ENCODE measurements at places on chromosomes 12 and 14. TPM values are rescaled to one million over a fixed set of nuclear protein-coding genes. Genes with fewer than 3 reads are reported as not detected.

DNA sequence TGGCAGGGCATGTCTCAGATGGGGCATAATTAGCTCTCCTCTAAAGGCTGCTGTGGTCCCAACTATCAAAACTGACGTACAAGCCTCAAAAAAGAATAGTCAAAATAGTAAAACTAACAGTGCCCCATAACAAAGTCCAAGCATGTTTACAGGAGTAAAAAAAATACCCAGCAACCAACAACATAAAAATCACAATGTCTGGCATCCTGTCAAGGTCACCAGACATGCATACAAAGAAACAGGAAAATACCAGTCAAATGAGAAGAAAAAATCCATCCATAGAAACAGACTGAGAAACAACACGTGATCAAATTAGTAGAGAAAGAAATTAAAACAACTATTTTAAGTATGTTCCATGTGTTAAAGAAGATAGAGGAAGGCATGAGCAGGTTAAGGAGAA is 131.2 kb upstream of the C14orf180 start:
- H3K36me3 ChIP-seq: no peaks in the 10 kb centered on the region
- H3K27me3 ChIP-seq: peaks cover 4% of the 10 kb centered on the region
- no peak overlapping the region for H3K27ac ChIP-seq
- H3K4me3 ChIP-seq: no peak overlapping the region

DNA sequence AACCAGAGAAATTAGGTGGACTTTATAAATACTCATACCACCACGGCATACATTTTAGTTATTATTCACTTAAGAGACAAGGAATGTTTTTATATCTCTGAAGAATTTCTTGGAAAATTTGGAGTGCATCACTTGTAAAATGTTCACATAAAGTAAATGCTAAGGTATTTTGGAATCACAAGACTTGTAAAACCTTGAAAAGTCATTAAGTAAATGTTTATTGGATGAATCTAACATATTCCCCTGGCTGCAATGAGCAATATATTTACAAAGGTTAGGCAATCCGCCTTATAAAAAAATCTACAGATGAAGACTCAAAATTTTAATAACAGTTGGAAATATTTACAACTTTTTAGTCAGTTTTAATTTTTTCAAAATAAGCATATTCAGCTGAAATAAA is 287.4 kb upstream of the ALG10 start:
- DNase-seq: no peak
- no peak overlapping the region for H3K4me3 ChIP-seq
- H3K27me3 ChIP-seq: no peaks in the 10 kb centered on the region
- no peaks in the 10 kb centered on the region for H3K36me3 ChIP-seq
- H3K4me1 ChIP-seq: no peaks in the 10 kb centered on the region
- H3K27ac ChIP-seq: no peak overlapping the region

DNA sequence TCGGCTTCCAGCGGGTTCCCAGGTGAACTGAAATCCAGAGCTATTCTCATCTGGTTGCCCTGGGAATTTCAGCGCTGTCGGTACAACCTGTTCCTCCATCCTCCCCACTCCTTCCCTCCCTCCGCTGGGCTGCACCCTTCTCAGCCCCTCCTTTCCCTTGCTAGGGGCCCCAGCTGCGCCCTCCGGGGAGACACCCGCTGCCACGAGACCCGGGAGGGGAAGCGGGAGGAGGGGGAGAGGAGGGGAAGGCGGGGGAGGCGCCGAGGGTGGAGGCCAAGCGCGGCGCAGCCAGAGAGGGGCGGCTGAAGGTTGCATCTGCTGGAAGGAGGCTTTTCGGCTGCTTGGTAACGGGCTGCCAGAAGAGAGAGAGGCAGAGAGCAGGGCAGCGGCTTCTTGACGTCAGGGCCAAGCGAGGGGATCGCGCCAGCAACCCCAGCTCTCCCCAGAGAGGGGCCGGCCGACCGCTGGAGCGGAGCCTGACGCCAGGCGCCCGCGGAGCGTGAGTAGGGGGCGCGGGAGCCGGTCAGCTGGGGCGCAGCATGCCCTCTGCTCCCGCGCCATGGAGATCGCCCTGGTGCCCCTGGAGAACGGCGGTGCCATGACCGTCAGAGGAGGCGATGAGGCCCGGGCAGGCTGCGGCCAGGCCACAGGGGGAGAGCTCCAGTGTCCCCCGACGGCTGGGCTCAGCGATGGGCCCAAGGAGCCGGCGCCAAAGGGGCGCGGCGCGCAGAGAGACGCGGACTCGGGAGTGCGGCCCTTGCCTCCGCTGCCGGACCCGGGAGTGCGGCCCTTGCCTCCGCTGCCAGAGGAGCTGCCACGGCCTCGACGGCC is at the start of gene KCNA5:
KCNA5 (plus strand) TSS at position 291 of the 831 bp plus-strand sequence; CDS start at position 560, 269 bp downstream.
- peak within 1 kb of the TSS; percentile 37 for H3K4me3 ChIP-seq
- peaks cover 6% of the 10 kb centered on the region for H3K4me1 ChIP-seq
- peak; percentile 85 for DNase-seq
- no peaks in the 10 kb centered on the region for H3K27me3 ChIP-seq

DNA sequence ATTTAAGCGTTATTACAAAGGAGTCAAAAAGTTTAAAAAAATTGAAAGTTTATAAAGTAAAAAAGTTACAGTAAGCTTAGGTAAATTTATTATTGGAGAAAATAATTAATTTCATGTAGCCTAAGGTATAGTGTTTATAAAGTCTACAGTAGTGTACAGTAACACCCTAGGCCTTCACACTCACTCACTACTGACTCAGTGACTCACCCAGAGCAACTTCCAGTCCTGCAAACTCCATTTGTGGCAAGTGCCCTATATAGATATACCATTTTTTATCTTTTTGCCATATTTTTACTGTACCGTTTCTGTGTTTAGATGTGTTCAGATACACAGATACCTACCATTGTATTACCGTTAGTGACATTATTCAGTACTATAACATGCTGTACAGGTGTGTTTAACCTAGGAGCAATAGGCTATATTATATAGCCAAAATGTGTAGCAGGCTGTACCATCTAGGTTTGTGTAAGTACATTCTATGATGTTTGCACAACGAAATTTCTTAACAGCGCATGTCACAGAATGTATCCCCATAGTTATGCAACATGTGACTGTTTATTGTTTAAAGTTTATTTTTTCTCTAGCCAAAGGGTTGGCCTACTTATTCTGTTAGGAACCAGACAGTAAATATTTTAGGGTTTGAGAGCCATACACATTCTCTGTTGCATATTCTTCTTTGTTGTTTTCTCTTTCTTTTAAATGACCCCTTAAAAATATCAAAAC is 155.5 kb downstream of the PCNX1 start:
- DNase-seq: no peak
- no peak overlapping the region for H3K27ac ChIP-seq
- peaks cover 10% of the 10 kb centered on the region for H3K4me1 ChIP-seq

- no peaks in the 10 kb centered on the region for H3K36me3 ChIP-seq
- no peak for DNase-seq
- H3K27ac ChIP-seq: no peak overlapping the region
- H3K27me3 ChIP-seq: no peaks in the 10 kb centered on the region
- H3K4me3 ChIP-seq: no peak overlapping the region
Measured at GRCh38 chr14:38799671-38800070, 303.4 kb downstream of the SEC23A start.

- H3K4me3 ChIP-seq: no peak overlapping the region
- H3K4me1 ChIP-seq: no peaks in the 10 kb centered on the region
- H3K27ac ChIP-seq: no peak overlapping the region
- no peaks in the 10 kb centered on the region for H3K36me3 ChIP-seq
- no peaks in the 10 kb centered on the region for H3K27me3 ChIP-seq
Measured at GRCh38 chr12:9642606-9643265, 26.8 kb upstream of the CLEC2D start.

The NPFF gene
- not detected for total RNA-seq

DNA sequence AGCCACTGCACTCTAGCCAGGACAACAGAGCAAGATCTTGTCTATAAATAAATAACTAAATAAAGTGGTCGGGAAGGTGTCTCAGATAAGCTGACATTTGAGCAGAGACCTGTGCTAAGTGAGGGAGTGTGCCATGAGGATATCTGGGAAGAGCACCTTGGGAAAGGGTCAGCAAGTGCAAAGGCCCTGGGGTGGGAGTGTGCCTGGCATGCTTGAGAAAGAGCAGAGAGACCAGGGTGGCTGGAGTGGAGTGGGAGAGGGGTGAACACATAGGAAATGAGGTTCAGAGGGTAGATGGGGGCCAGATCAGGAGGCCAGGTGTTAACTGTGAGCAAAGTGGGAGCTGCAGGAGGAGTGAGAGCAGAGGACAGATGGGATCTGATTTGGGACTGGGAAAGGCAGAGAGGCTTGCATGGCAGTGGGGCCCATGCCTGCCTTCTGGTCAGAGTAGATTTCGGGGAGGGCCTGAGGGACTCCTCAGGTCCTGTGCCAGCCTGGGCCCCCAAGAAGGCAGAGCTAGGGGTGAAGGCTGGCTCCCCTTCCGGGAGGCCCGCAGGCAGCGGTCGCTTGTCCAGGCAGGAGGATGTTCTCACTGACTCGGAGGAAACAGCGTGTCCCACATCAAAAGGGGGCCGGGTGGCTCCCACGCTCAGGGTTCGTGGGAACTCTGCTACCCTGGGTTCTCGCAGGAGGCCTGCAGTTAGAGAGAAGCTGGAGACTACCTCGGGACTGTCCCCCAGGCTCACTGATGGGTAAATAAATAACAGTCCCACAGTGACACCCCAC is 32.6 kb downstream of the DTX1 start:
- no peak overlapping the region for H3K4me3 ChIP-seq
- H3K27ac ChIP-seq: no peak overlapping the region
- H3K36me3 ChIP-seq: no peaks in the 10 kb centered on the region
- H3K4me1 ChIP-seq: peaks cover 21% of the 10 kb centered on the region

DNA sequence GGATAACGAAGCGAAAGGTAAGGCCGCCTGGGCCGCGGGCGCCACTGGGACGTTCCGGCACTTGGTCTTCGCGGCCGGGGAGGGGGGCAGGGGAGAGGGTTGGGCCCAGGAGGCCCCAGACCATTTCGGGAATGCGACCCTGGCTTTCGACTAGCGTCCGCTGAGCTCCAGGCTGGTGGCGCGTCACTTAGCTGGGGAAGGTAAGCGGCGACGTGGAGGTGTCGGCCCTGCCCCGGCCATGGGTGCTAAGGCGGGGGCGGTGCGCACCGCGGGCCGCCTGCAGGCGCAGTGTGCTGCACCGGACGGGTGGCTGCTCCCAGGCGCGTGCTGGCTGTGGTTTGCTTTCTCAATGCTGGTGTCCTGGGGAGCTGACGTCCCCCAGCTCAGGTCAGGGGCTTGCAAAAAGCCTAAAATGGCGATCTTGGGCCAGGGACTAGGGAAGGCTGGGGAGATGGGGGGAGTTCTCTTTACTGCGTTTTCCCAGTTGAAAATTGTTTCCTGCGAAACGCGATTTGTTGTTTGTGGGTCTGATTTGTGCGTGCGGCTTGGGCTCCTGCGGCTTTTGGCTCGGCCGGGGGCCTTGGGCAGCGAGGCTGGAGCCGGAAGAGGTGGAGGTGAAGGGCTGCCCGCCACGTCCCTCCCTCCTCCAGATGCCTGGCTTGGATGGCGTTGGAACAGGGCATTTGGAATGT is 1.2 kb downstream of the HOXC10 start:
- DNase-seq: no peak
- H3K4me3 ChIP-seq: peak overlapping the region; percentile 30
- no peak overlapping the region for H3K27ac ChIP-seq
- peaks cover 42% of the 10 kb centered on the region for H3K4me1 ChIP-seq

GRCh38 chr12:14937689-14938088 is 648 bp downstream of the ERP27 start:
- no peak overlapping the region for H3K27ac ChIP-seq
- H3K4me1 ChIP-seq: peaks cover 9% of the 10 kb centered on the region
- no peaks in the 10 kb centered on the region for H3K27me3 ChIP-seq
- H3K36me3 ChIP-seq: peaks cover 11% of the 10 kb centered on the region
- no peak overlapping the region for H3K4me3 ChIP-seq
- DNase-seq: no peak

GRCh38 chr14:39043352-39043943 is 59.6 kb downstream of the SEC23A start:
- DNase-seq: no peak
- no peaks in the 10 kb centered on the region for H3K27me3 ChIP-seq
- no peaks in the 10 kb centered on the region for H3K4me1 ChIP-seq
- peaks cover 49% of the 10 kb centered on the region for H3K36me3 ChIP-seq

The CISTR gene
- not detected for total RNA-seq

DNA sequence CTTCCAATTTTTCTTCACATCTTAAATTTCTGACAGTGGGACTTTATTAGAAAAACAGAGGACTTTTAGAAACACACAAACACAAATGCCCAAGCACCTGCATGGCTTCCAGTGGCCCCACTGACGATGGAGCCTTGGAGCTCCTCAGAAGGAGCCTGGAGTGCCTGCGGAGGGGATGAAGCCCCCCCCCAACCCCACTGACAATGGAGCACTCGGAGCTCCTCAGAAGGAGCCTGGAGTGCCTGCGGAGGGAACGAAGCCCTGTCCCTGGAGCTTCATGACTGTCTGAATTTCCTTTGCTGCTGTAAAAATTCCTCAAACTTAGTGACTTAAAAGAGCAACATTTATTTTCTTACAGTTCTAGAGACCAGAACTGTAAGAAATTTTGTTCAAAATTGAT is 80.1 kb upstream of the VRK1 start:
- no peaks in the 10 kb centered on the region for H3K4me1 ChIP-seq
- H3K27ac ChIP-seq: no peak overlapping the region
- no peak overlapping the region for H3K4me3 ChIP-seq
- no peak for DNase-seq
- H3K36me3 ChIP-seq: no peaks in the 10 kb centered on the region

DNA sequence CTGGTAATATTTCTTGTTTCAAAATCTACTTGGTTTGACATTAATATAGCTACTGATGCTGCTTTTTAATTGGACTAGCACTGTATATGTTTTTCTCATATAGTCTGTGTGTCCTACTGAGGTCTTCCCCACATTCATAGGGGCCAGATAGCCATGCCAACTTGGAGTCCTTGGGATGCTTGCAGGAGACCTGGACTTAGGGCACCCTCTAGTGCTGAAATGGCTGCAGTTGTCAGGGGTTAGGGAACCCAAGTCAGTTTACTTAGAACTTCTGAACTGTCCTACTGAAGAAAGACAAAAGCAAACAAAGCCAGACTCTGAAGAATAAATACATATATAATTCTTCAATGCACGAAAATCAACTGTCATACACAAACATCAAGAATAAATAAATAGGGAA is 279.9 kb upstream of the SYT1 start:
- no peaks in the 10 kb centered on the region for H3K4me1 ChIP-seq
- DNase-seq: no peak
- no peak overlapping the region for H3K27ac ChIP-seq
- no peak overlapping the region for H3K4me3 ChIP-seq
- no peaks in the 10 kb centered on the region for H3K36me3 ChIP-seq

The SIX6 gene
- total RNA-seq: not detected

GRCh38 chr14:70832561-70833305 is 23.4 kb upstream of the MAP3K9 start:
- H3K27ac ChIP-seq: no peak overlapping the region
- H3K4me3 ChIP-seq: no peak overlapping the region
- no peaks in the 10 kb centered on the region for H3K27me3 ChIP-seq
- DNase-seq: peak; percentile 43
- H3K36me3 ChIP-seq: no peaks in the 10 kb centered on the region

DNA sequence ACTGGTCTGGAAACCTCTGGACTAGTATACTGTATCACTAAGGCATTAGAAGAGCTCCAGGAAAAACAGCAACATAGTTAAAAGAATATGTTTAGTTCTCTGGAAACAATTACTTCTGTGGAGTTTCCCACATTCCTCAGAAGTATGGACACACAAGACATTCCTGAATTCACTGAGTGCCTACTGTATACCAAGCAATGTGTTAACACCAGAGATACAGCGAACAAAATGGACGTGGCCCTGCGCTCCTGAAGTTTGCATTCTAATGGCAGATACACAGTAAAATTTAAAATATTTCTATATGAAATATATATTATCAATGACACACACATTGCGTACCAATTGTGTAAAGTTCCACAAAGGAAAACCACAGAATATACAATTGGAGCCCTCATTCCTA is 1.1 kb downstream of the ANGEL1 start:
- no peaks in the 10 kb centered on the region for H3K27me3 ChIP-seq
- peaks cover 11% of the 10 kb centered on the region for H3K4me1 ChIP-seq
- peaks cover 20% of the 10 kb centered on the region for H3K36me3 ChIP-seq
- DNase-seq: no peak
- peak overlapping the region; percentile 85 for H3K4me3 ChIP-seq

Measured in stomach (tissue), 19 donors.